Trophoblast cell (in vitro differentiated cells and primary cell): ENCODE measurements at places on chromosomes 2 and 18.

DNA sequence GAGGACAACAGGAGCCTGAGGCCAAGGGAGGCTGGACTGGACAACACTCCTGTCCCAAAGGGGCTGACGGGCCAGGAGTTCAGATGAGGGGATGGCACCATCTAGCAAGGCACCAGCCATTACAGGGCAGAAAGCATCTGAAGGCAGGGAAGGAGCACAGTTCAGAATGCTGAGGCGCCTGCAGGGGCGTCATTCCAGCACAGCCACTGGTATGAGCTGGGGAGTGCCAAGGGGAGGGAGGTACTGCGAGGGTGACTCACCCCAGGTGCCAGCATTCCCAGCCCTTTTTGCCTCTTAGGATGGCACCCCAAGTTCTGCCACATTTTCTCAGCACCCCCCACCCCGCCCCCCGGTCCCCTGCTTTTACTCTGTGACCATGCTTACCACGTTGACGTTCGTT lies 129.8 kb upstream of the EPAS1 start:
- DNase-seq, result peak; percentile 76

- no peak for DNase-seq
Observed at GRCh38 chr2:71936076-71937030, 211.3 kb downstream of the CYP26B1 start.

DNA sequence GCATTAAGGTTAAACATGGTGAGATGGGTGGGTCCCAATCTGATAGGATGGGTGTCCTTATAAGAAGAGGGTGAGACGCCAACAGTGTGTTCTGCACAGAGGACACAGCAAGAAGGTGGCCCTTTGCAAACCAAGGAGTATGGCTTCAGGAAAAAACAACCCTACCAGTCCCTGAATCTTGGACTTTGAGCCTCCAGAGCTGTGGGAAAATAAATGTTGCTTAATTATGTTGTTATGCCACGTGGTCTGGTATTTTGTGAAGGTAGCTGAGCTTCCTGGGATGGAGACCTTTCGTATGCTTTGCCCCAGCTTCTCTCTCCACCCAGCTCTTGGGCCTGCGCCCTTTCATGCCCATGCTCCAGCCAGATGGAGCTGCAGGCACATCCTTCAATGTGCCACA lies 114.2 kb upstream of the EPC2 start:
- DNase-seq, result no peak

GRCh38 chr2:42102024-42102590 lies 54.3 kb downstream of the PKDCC start:
- DNase-seq, result peak; percentile 76

DNA sequence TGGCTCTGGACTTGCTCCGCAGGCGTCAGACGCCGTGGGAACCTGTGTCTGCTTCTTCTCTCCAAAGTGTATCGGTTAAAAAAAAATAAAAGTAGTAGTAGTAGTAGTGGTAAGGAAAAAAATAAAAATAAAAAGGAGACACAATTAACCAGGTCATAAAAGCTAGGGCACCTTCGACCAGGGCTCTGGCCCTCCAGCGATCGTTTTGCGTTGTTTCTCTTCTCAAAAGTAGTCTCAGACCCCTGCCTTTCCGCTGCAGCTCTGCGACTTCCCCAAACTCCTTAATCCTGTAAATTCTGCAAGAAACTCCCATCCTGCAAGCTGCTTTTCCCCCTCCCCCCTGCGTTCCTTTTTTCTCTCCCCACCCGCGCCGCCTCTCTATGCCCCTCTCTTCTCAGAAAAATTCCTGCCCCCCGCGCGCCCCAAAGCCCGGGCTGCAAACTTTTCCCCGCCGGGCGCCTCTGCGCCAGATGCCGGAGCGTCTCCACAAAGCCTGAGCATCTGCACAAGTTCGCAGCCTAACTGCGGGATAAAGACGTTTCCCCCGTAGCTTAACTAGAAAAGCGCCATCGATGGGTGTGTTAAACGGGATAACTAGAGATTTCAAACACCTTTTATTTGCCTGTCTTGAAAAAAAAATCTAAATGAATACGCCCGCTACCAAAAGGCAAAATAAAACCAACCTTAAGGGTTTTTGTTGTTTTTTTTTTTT lies 1.8 kb upstream of the SALL3 start:
- DNase-seq, result no peak

DNA sequence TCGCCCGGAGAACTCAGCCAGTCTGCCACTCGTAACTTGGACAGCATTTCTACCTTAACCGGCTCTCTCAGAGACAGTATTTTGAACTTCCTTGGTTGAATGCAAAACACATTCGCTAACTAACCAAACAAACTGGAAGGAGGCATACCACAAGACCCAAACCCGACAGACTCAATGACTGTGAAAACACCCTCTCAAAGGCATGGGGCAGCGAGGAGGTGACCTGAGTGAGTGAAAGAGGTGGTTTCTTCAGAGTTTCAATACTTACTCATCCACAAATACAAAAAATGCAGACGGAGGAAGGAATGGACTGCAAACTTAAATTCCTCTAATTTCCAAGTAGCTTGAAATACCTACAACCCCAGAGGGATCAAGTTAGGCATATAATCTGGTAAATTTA lies 132.9 kb downstream of the GAREM1 start:
- DNase-seq, result no peak
